ENCODE measurements at places on chromosomes 1 and 21. TPM values are rescaled to one million over a fixed set of nuclear protein-coding genes. Genes with fewer than 3 reads are reported as not detected.

DNA sequence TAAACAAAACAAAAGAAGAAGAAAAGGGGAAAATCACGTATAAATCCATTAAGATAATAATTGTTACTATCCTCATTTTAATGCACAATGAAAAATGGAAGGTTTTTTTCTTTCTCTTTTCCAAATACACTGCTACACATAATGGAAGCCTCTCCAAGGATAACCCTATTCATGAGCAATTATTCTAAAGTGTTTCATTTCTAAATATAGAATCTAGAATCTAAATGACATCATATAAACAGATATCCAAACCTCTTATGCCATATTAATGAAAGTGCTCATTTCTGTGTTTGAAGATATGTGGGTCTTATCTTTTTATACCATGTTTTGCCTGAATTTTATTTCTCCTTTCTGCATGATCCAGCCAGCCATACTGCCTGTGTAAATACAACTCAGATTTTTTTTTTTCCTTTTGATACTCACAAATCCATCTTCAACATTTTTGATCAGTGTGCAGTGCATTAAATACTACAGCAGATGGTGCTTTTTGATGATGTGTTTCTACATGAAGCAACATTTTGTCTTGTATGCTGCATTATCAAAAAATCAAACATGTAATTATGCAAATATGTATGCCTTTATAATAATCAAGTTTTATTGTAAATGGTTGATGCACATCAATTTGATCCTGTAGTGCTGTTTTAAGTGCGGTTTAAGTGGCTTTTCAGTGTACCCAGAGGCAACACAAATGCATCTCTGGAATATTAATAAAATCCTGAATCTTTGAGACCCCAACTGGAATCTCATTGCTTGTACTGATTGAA lies 625.6 kb upstream of the PTBP2 start:
- DNase-seq, result no peak

GRCh38 chr1:31793086-31793485 lies 22.7 kb downstream of the SPOCD1 start:
- no peak for DNase-seq

DNA sequence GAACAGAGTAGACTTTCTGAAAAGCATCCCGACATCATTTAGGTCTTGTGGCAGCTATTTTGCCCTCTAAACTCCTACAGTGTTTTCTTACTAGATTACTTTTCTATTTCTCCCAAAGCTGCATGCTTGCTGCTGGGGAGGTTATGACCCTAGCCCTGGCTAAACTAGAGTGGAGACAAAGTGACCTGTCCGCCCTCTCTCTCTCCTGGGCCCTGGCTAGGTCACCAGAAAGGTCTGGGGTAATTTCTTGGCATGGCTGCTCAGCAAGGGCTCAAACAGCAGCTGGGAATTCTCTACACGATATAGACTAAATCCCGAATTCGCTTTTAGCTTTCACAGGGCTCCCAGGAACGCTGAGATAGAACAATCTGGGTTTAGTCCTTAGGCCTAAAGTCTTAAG lies 84.5 kb upstream of the KCNE2 start:
- no peak for DNase-seq

GRCh38 chr1:81449786-81450185 lies 350.9 kb upstream of the ADGRL2 start:
- no peak for DNase-seq

GRCh38 chr21:21688889-21689288 lies 690.7 kb downstream of the NCAM2 start:
- DNase-seq, result no peak

- DNase-seq, result no peak
Observed at GRCh38 chr1:167057241-167057688, 32.9 kb downstream of the GPA33 start.

- no peak for DNase-seq
Observed at GRCh38 chr1:116411784-116412479, 38.9 kb downstream of the ATP1A1 start.

DNA sequence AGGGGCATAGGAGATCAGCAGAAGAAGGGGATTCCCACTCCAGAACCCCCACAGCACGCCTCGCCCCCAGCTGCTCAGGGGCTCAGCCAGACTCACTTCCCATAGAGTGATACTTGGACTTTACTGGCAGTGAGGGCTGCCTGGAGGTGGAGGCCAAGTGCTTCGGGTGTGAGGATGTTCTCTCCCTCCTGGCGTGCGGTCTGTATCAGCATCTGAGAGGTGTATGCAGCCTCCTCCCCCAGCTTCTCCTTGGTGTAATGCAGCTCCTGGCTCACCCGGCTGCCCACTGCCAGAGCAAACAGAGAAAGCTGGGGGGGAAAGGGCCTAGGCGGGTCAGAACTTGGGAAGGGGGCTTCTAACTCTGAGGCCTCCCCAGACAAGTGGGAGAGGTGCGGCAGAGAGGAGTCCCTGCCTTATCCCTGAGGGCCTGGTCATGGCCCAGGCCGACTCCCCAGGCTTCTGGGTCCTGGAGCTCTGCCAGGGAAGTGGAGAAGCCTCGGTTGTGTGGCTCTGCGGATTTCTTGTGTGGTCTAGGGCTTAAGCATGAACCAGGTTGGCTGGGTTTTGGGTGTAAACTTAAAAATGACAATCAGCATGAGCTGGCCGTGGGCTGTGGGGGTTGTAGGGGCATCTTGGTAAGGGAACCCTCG lies 10.9 kb downstream of the PTCH2 start:
- DNase-seq, result no peak

DNA sequence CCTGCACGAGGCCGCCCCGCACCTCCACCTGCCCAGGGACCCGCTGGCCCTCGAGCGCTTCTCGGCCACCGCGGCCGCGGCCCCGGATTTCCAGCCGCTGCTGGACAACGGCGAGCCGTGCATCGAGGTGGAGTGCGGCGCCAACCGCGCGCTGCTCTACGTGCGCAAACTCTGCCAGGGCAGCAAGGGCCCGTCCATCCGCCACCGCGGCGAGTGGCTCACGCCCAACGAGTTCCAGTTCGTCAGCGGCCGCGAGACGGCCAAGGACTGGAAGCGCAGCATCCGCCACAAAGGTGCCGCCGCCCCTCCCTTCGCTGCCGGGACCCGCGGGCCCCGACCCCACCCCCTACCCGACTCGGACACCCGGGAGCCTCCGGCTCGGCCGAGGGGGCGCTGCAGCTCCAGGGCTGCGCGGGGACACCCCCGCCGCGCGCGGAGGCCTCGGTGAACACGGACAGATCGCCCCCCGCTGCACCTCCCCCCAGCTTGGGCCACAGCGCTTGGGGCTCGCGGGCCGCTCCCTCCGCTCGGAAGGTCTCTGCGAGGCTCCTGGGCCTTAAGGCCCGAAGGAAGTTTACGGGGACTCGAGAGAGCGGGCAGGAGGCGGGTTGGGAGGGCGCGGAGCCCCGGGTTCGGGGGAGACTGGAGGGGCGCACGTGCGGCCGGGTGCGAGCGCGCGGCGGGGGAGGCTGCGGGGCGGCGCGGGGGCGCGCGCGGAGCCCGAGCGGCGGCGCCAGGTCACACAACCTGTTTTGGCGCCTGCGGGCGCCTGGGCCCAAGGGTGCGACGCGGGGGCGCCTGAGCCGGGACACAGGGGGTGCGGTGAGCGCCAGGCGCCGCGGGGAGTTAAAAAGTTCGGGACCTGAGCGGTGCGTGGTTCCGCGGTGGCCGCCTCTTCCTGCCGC lies 1.2 kb downstream of the SAMD11 start:
- no peak for DNase-seq

GRCh38 chr1:19665496-19666465 lies 1.1 kb downstream of the HTR6 start:
- DNase-seq, result no peak

DNA sequence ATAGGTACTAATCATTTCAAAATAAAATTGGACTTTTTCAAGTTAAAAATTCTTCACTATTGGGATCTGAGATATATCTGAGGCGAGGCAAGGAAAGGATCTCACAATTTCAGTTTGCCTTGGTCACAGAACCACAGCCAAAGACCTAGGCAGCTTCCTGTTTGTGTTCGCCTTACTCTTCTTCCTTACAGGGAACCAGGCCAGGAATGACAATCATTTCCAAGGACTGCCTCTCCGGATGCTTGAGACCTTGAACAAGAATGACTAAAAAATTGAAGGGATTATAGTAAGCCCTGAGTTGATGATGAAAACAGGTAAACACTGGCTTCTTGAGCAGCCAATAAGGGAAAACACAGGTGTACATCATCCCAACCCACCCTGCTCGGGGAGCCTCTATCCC lies 35.2 kb upstream of the SERBP1 start:
- no peak for DNase-seq

DNA sequence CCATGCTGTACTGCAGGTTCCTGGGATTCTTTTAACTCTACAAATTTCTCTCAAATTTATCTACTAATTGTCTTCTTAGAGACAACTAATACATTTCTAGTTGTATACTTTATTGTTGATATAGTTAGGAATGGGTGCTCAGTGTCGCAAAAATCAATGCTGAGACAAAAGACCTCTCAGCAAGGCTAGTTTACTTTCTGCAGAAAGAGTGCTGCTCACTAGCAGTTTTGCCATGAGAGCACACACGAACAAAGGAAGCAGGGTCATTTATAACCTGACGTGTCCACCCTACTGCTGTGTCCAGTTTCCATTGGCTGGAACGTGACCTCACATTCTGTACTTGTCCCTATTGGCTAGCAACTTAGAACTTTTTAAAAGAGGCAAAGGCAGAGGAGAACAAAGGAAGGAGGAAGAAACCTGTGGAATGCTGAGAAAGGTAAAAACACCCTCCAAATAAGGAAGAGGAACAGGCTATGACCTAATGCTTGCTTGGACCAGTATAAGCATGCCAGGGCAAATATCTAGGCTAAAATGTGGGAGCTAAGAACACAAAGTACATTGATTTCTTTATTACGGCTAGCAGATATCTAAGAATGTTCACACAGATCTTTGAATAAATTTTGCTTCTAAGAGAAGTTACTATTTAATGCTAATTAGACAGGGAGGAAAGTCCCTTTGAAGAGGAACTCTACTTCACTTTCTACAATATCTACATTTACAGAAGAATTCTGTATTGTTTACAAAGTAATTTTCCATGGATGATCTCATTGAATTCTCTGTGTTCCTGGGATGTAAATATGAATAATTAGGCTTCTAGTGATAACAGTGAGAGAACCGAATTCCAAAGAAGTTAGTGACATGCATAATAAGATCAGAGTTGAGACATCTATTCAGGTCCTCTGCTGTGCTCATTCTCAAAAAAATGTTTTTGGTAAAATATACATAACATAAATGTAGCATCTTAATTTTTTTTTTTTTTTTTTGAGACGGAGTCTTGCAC lies 86.0 kb upstream of the MAP10 start:
- no peak for DNase-seq

DNA sequence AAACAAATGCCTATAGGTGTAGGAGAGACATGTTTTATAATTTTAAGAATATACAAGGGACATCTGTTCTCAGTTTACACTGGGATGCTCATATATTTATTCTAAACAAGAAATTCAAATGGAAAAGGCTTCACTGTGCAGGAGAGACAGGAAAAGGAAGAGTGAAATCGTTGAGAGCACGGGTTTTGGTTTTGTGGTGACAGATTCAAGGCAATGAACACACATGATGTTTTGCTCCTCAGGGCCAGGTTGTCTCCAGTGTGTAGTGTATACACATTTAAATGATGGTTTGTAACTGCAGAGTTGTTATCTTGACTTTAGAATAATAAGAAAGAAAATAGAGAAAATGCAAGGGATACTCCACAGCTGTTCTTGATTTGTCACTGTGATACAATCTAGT lies 73.7 kb downstream of the S1PR1 start:
- DNase-seq, result no peak

DNA sequence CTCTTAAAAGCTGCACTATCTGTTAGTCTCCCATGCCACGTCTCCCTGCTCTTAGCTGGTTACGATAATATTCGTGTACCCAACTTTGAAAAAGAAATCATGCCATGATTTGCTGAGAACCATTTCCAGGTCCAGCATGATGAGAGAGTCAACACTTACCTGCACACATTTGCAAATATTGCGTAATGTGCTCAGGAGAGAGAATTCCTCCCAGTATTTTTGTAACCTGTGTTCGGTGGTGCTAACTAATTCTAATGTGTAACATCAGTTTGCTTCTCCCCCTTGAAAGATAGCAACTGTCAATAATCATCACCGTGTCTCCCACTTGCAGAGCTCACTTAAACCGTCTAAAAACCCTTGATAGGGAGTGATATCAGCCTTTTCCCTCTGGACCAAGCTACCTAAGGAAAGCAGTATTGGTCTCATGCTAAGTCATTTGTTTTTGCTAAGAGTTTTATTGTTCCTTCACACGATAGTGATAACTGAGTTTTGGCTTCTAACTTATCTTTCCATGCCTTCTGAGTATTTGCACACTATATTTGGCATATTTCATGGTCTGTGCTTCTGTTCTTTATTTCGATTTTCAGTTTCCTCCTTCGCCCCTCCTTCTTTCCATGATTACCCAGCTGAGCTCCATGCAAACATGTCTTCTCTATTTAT lies 61.1 kb upstream of the IRF2BP2 start:
- no peak for DNase-seq

DNA sequence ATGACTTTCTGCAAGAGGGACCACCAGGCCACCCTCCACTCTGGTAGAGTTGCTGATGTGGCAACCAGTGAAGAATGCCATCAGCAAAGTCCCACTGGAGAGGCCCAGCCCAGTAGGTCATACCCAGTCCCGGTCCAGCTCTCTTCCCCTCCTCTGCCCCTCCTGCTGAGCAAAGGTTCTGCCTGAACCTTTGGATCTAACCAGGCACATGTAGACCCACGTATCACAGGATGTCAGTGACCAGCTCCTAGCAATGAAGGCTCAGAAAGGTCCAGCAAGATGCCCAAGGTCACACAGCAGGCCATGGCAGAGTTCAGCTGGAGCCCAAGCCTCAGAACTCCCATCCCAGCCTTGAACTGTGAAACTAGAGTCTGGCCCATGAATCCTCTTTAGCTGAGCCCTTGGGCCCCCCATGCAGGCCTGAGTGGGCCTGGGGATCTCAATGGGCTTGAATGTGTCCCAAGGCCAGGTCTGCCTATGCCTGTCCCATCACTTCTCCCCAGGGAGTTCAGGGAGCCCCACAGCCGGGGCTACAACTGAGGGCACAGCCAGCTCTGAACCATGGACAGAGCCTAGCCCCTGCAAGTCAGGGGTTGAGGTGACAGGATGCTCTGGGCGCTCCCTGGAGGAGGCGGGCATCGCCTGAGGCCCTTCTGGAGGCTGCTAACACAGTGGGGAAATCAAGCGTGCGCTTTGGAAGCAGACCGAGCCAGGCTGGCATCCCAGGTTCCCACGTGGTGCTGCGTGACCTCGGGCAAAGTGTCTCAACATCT lies 21.4 kb upstream of the PADI1 start:
- no peak for DNase-seq

GRCh38 chr1:85343612-85344255 lies 67.3 kb upstream of the BCL10 start:
- DNase-seq, result no peak

- DNase-seq, result no peak
Observed at GRCh38 chr21:41098481-41099042, 69.4 kb upstream of the BACE2 start.

- peak; percentile 90 for DNase-seq
Observed at GRCh38 chr1:181105134-181106021, 16.9 kb downstream of the IER5 start.

Gene MCOLN2
- total RNA-seq, result not detected

Gene NOS1AP
- total RNA-seq, result 4.1 TPM

Gene C1orf226
- total RNA-seq, result 1.1 TPM

Gene CYP4Z1
- total RNA-seq, result 0.47 TPM

Gene ASCL5
- total RNA-seq, result 0.16 TPM

Gene SMPDL3B
- total RNA-seq, result not detected

Gene FLAD1
- 17.2 TPM for total RNA-seq

Gene TMEM200B
- total RNA-seq, result 0.94 TPM

Gene CAPN2
- total RNA-seq, result 41.5 TPM

Gene LCE1C
- not detected for total RNA-seq

Gene OR6P1
- total RNA-seq, result not detected

Gene RHOC
- total RNA-seq, result 37.6 TPM

Gene FMO2
- total RNA-seq, result 0.31 TPM
